SHP77 (cell line): ENCODE measurements at places on chromosomes 13 and 19.

DNA sequence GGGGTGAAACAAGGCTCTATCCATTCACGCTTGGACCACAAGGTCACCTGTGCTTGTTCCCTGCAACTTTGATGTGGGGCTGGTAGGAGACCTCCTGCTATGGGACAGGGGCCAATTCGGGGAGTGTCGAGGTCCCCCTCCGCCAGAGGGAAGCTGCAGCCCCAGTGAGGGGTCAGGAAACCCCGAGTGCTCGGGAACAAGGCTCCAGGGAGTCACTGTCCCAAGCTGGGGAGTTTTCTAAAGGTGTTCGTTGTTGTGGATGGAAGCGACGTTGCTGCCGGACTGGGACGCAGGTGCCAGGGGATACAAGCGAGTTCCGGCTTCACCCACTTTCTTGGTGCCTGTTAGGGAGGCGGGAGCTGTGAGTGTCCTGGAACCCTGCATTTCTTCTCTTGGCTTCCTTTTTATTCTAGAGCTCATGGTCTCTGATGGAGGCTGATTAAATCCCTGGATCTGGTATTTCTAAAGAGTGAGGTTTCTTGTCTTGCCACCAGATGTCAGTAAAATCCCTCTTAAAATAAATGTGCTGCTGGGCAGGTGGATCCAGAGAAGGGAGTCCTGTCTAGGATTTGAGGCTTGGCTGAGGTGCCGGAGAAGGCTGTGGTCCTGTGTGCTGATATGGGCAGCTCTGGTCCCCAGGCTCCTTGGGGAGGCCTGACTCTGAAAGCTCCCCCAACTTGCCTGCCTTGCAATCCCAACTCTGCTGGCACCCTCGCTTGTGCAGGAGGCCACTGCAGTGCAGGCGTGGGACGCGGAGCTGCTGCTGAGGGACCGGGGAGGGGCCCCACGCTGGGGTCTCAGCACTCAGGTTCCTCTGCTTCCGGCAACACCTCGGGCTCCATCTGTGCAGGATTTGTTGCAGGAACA, 153.9 kb downstream of the TEX29 start:
- peak; percentile 86 for DNase-seq

- peak; percentile 90 for DNase-seq
These were observed at the start of gene STARD13 for GRCh38 chr13:33285420-33286124. Gene STARD13 (minus strand): TSS chr13:33285755. CDS start chr13:33285638, 117 bp downstream.

DNA sequence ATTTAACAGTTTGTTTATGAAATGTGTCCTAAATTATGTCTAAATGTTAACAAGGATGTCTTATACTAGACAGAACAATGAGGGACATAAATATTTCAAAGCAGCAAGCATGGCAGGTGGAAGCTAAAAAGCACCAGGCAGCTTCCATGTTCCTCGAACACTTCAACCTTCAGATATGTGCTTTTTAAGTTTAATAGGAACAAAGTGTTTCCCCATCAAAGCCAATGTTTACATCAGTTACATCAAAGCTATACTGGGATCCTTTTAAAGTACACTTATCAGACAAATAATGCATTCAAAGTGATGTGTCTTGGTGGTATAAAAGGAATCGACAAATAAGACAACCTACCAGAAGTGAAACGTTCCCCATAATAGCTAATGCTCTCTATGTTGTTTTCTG, 2841.1 kb upstream of the PCDH20 start:
- DNase-seq, result no peak

GRCh38 chr19:18391509-18392075, 5.6 kb downstream of the GDF15 start:
- no peak for DNase-seq
